ENCODE measurements at places on chromosomes 7 and 10. TPM values are rescaled to one million over a fixed set of nuclear protein-coding genes. Genes with fewer than 3 reads are reported as not detected.
A peak's percentile ranks its signal among the peaks of the same experiment; 100 is the strongest.

Gene NPVF
- total RNA-seq = not detected

Gene ORC5
- 21.2 TPM for total RNA-seq

Gene OR6V1
- total RNA-seq = not detected

Gene FAM180A
- total RNA-seq = not detected

Gene CALHM2
- total RNA-seq = 138 TPM

Gene ZC3HAV1
- total RNA-seq = 133 TPM

Gene IGFBP1
- total RNA-seq = not detected

Gene SH2D4B
- total RNA-seq = 0.15 TPM

Gene MYO1G
- total RNA-seq = 576 TPM

Gene CPA2
- not detected for total RNA-seq

DNA sequence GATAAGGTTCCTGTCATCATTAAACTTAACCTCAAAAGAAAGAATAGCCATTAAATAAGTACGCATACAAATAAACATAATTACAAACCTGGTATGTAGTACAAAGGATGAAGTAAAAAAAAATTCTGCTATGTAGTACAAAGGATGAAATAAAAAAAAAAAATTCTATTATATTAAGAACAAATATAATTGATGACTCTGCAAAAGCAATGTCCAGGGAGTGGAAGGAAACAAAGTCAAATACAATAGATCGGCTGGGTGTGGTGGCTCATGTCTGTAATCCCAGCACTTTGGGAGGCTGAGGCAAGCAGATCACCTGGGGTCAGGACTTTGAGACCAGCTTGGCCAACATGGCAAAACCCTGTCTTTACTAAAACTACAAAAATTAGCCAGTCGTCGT, 56.9 kb downstream of the ABI1 start:
- no peaks in the 10 kb centered on the region for H3K27me3 ChIP-seq
- peaks cover 40% of the 10 kb centered on the region for H3K4me1 ChIP-seq
- no peak for DNase-seq
- no peak overlapping the region for H3K4me3 ChIP-seq
- peaks cover 25% of the 10 kb centered on the region for H3K36me3 ChIP-seq

- H3K27ac ChIP-seq = no peak overlapping the region
- H3K27me3 ChIP-seq = peaks cover 80% of the 10 kb centered on the region
- H3K4me1 ChIP-seq = peaks cover 9% of the 10 kb centered on the region
- peak; percentile 28 for DNase-seq
- H3K36me3 ChIP-seq = peaks cover 4% of the 10 kb centered on the region
Measured at GRCh38 chr7:97006055-97006815, 882 bp downstream of the DLX6 start.

DNA sequence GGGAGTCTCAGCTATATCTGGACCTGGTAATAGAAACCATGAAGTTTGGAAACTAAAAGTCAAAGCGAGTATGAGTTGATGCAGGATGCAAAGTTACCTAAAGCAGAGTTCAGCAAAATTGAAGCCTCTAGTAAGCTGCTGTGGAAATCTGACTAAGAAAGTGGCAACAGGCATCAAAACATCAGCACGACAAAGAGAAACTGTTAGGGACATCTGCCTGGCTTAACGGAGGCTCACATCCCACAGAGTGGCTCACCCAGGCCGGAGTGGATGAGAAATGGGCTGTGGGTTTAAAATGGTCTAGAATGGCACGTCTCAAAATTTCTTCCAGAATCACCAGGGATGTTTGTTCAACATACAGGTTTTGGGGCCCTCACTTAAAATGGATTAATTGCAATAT, 164.1 kb upstream of the NPY start:
- H3K4me1 ChIP-seq = no peaks in the 10 kb centered on the region
- H3K27me3 ChIP-seq = peaks cover 1% of the 10 kb centered on the region
- H3K36me3 ChIP-seq = no peaks in the 10 kb centered on the region
- no peak overlapping the region for H3K27ac ChIP-seq
- H3K4me3 ChIP-seq = no peak overlapping the region
- no peak for DNase-seq

- H3K4me3 ChIP-seq = no peak overlapping the region
- H3K27me3 ChIP-seq = no peaks in the 10 kb centered on the region
- H3K4me1 ChIP-seq = no peaks in the 10 kb centered on the region
- no peak overlapping the region for H3K27ac ChIP-seq
Measured at GRCh38 chr7:123901101-123901500, 23.9 kb upstream of the SPAM1 start.

- H3K4me1 ChIP-seq = peaks cover 5% of the 10 kb centered on the region
- H3K4me3 ChIP-seq = no peak overlapping the region
- H3K36me3 ChIP-seq = no peaks in the 10 kb centered on the region
- peaks cover 5% of the 10 kb centered on the region for H3K27me3 ChIP-seq
- no peak overlapping the region for H3K27ac ChIP-seq
Measured at GRCh38 chr7:50647286-50647980, 82.2 kb upstream of the DDC start.

DNA sequence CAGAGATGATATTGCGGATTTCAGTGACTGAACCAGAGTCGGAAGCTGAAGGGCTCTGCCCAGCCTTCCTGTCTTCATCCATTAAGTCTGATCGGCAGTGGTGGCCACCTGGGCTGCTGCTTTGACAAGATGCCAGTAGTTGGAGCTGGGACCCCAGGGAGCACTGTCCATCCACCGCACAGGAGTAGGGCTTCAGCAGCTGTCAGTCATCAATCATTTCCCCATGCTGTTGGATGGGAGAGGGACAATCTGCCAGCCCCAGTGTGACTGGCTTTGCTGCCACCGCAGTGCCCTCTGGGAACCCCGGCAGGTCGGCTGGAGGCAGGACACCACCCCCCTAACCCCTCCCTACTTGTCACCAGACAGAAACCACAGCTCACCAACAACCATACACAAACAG, 23.0 kb upstream of the GPR146 start:
- H3K4me1 ChIP-seq = peaks cover 10% of the 10 kb centered on the region
- H3K27me3 ChIP-seq = no peaks in the 10 kb centered on the region
- no peak overlapping the region for H3K27ac ChIP-seq
- peaks cover 24% of the 10 kb centered on the region for H3K36me3 ChIP-seq
- H3K4me3 ChIP-seq = no peak overlapping the region
- no peak for DNase-seq

GRCh38 chr10:79926037-79926436, 22.9 kb downstream of the SFTPD start:
- no peak for DNase-seq
- no peaks in the 10 kb centered on the region for H3K36me3 ChIP-seq
- peaks cover 15% of the 10 kb centered on the region for H3K4me1 ChIP-seq
- H3K27ac ChIP-seq = no peak overlapping the region

DNA sequence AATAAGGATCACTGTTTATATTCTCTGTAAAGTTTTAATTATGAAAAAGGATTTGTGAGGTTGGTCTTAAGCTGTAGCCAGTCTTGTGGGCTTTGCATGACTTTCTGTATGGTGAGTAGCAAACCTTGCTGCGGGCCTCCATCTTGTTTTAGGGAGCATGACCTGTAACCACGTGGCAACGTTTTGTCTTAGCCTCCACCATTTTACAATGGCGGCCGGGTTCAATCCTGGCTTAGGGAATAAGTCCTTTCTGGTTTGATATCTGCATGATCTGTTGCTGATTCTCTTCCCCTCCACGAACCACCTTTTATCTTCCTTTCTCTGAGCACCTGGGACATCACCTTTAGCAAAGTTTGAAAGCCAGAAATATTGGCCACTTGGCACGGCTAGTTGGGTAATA, 32.5 kb upstream of the OPTN start:
- H3K36me3 ChIP-seq = no peaks in the 10 kb centered on the region
- no peak for DNase-seq
- H3K4me3 ChIP-seq = no peak overlapping the region
- H3K27me3 ChIP-seq = peaks cover 15% of the 10 kb centered on the region

DNA sequence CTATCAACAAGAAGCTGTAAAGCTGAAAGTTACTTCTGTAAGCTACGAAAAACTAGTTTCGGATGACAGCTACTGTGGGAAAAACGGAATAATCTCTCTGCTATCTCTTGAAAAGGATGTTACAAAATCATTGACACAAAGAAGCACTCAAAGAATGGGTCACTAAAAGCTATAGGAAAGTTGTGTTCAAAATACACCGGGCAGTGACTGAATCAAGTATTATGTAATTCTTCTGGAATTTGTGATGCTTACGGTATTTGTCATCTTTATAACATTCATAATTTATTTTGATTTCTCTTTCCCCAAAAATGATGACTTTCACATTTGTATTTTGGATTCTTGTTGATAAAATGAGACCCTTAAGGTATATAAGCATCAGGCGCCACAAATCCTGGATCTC, 112.1 kb upstream of the KLF6 start:
- no peaks in the 10 kb centered on the region for H3K27me3 ChIP-seq
- no peak overlapping the region for H3K4me3 ChIP-seq

DNA sequence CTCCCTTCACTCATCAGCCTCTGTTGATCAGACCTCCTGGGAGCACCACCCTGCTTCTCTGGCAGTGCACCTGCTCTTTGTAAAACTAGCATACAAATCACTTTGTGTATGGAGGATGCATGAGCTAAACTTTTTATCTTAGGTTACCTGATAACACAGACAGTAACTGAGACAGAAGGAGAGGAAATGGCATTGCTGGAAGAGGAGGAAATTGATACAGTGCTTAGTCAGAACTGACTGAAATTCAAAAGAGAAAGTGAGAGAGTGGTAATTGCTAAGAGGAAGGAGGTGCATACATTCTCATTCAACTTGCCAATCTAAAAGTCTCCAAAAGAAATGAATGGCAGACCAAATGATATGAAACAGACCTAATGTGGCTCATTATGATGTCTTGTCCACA, 1120.7 kb downstream of the GATA3 start:
- peaks cover 11% of the 10 kb centered on the region for H3K4me1 ChIP-seq
- no peak for DNase-seq
- H3K36me3 ChIP-seq = no peaks in the 10 kb centered on the region
- peaks cover 6% of the 10 kb centered on the region for H3K27me3 ChIP-seq

- H3K27ac ChIP-seq = no peak overlapping the region
- H3K27me3 ChIP-seq = no peaks in the 10 kb centered on the region
- no peak overlapping the region for H3K4me3 ChIP-seq
- no peaks in the 10 kb centered on the region for H3K4me1 ChIP-seq
- no peaks in the 10 kb centered on the region for H3K36me3 ChIP-seq
- no peak for DNase-seq
Measured at GRCh38 chr10:1216574-1217236, 160.5 kb downstream of the WDR37 start.

DNA sequence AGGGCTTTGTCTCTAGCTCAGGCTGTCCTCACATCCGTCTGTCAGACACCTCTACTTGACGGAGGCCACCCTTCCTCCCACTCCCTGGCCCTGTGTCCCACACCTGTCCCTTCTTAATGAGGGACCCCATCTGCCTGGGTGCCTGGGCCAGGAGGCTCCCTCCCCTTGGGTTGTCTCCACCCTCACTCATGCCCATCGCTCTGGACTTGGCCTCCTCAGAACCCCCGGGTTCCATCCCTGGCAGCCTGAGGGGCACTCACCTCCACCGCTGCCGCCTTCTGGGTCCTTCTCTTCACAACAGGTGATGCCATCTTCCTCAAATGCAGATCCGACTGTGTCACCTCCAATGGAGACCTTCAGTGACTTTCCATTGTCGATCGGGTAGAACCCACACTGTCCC, 20.2 kb upstream of the GJD4 start:
- peaks cover 2% of the 10 kb centered on the region for H3K27me3 ChIP-seq
- no peak for DNase-seq
- H3K36me3 ChIP-seq = no peaks in the 10 kb centered on the region

Data from activated CD4-positive, alpha-beta memory T cell treated with anti-CD3 and anti-CD28 coated beads, Interleukin-2, amount 10 ng/mL, durations not matched to agents 7 days and 5 days (primary cell).